ENCODE measurements at places on chromosomes 7 and 10. TPM values are rescaled to one million over a fixed set of nuclear protein-coding genes. Genes with fewer than 3 reads are reported as not detected.

The SOSTDC1 gene
- total RNA-seq, result not detected

The GNAT3 gene
- not detected for total RNA-seq

The DLX5 gene
- total RNA-seq, result not detected

The AGAP9 gene
- 2.8 TPM for total RNA-seq

The ICA1 gene
- under 0.01 TPM for total RNA-seq

The VWA2 gene
- under 0.01 TPM for total RNA-seq
